ENCODE measurements at places on chromosomes 12 and 14. TPM values are rescaled to one million over a fixed set of nuclear protein-coding genes. Genes with fewer than 3 reads are reported as not detected.

DNA sequence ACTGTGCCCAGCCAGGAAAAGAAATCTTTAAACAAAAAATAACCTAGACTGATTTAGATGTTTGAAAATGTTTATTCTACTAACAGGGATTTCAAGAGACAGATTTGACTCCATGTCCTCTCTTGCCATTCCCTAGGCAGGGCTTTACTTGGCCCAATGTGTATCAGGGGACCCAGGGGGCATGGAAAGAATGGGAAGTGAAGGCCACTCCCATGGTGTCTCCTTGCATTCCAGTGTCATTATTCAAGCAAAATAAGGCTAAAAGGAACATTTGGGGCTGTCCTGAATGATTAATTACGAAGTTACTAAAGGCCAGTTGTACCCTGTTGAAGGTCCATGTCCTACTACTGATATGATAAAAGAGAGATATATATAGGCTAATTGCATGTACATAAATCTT lies 151.9 kb upstream of the ATF7IP start:
- DNase-seq, result no peak

GRCh38 chr14:21267886-21268616 lies 1.2 kb downstream of the HNRNPC start:
- DNase-seq, result no peak

DNA sequence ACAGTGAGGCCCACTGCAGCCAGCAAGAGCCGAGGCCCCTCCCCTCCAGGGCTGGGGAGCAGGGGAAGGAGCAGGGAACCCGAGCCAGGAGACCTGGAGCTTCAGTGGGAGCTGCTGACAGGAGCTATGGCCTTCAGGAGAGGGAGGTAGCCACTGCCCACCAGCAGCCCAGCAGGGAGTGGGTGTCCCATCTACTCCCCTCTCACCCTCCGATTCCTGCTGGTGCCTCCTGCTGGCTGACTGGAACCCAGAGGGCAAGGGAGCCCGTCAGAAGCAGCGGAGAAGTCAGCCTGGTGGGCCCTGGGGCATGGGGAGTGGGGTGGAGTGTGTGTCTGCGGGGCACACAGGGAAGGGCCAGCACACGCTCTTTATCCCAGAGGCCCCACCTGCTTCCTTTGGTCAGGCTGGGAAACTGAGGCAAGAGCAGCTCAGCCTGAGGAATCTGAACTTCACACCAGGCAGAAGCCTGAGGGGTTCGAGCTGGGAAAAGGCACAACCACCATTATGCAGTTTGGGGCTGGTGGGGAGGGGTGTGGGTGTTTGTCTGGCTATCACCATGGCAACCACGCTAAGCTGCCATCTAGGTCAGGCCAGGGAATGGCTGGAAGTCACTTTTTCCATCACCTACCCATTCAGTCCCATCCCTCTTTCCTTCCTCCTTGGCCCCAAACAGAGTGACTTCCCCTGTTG lies 36.8 kb upstream of the PLEKHG6 start:
- DNase-seq, result no peak

DNA sequence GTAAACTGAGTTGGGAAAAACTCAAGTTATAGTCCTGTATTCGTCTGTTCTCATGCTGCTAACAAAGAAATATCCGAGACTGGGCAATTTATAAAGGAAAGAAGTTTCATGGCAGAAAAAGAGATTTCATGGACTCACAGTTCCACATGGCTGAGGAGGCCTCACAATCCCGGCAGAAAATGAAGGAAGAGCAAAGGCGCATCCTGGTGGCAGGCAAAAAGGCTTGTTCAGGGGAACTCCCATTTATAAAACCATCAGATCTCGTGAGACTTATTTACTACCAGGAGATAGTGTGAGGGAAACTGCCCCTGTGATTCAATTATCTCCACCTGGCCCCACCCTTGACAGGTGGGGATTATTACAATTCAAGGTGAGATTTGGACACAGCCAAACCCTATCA lies 292.6 kb upstream of the SYT1 start:
- peak; percentile 22 for DNase-seq

GRCh38 chr12:98644433-98644711 lies 216 bp downstream of the IKBIP start:
- DNase-seq, result no peak

GRCh38 chr14:79878785-79879184 lies 332.5 kb downstream of the DIO2 start:
- no peak for DNase-seq

GRCh38 chr14:93549595-93549994 lies 118.9 kb downstream of the UNC79 start:
- no peak for DNase-seq

Gene LPAR5
- 1.4 TPM for total RNA-seq

Gene AQP2
- not detected for total RNA-seq
